ENCODE measurements at places on chromosomes 2 and 18. TPM values are rescaled to one million over a fixed set of nuclear protein-coding genes. Genes with fewer than 3 reads are reported as not detected.
A peak's percentile ranks its signal among the peaks of the same experiment; 100 is the strongest.

KCNE4 gene
- total RNA-seq: 6.7 TPM

- DNase-seq: no peak
These were observed 15.3 kb downstream of the NMUR1 start for GRCh38 chr2:231514951-231515297.

DNA sequence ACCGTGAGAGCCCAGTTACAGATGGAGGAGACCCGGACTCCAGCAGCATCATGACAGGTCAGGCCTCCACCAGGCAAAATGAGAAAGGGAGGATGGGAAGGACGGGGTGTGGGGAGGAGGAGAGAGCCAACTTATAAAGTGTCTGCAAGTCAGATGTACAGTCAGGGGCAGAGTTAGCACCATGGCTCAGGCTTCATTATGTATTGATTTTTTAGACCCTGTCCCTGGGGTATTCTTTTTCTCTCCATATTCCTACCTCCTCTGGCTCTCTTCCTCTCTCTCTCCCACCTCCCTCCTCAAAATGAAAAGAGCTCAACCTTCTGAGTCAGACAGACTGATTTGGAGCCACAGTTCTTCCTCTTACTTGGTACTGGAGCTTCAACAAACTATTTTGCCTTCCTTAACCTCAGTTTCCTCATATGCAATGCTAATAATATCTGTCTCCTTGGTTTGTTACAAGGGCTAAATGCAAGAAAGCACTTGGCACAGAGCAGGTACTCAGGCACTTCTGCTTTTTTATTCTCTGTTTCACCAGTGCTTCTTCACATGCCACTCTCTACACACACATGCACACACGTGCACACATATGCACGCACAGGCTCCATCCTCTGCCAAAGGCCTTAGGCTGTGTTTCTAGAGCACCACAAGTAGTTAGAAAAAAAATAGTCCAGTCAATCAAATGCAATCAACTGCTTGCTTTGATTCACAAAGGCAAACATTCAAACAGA, 92.3 kb upstream of the PKDCC start:
- no peak for DNase-seq

CNGA3 gene
- 0.51 TPM for total RNA-seq

GRCh38 chr2:62231541-62231940, 35.6 kb downstream of the B3GNT2 start:
- DNase-seq: peak; percentile 56

SANBR gene
- total RNA-seq: 15.2 TPM

UGT1A3 gene
- 0.51 TPM for total RNA-seq

DNA sequence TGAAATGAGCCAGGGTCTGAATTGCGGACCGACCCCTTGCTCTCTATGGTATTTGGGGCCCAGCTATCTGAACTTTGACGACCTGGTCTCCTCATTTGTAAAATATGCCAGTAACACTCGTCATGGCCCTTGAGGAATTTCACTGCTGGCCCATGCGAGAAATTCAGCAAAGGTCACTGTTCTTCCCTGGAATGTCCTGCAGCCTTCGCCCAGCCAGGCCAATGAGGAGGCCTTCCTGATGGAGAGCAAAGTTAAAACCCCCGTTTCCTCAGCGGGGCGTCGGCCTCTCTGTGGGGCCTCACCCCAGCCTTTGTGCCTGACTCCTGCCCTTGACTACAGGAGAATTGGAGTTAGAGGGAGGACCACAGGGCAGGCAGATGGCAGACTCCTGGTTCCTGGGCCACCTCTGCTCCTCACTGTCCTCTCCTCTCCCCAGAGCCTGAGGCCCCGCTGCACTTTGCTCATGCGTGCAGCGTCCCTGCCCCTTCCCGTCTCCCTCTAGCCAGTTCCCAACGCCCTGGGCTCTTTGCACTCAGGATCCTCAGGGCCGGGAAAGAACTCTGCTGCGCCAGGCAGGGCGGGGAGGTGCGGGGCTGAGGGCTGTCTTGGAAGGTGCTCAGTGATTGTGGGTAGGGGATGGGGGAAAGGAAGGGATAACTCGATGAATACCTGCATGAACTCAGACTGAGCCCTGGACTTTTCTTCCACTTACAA, 257.0 kb upstream of the RAB6C start:
- no peak for DNase-seq

DCDC2C gene
- not detected for total RNA-seq

DNA sequence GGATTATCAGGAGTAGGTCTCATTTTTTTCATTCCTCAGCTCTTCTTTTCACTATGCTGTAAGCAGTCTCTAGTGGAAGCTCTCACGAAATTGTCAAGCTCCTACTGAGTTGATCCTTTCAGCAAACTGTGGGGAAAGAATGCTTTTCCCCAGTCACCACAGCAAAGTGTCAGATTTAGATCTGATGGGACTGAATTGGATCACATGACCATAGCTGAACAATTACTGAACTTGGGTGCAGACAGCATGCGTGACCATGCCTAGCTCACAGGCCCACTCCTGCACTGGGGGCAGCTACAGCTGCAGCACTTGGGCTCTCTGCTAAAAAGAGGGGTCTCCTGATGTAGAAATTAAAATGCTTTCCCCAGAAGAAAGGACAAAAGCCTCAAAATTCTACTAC, 3.1 kb downstream of the ARHGAP15 start:
- no peak for DNase-seq

SLC9A4 gene
- 0.10 TPM for total RNA-seq

DLGAP1 gene
- 4.4 TPM for total RNA-seq

SPDYA gene
- 4.2 TPM for total RNA-seq

DNA sequence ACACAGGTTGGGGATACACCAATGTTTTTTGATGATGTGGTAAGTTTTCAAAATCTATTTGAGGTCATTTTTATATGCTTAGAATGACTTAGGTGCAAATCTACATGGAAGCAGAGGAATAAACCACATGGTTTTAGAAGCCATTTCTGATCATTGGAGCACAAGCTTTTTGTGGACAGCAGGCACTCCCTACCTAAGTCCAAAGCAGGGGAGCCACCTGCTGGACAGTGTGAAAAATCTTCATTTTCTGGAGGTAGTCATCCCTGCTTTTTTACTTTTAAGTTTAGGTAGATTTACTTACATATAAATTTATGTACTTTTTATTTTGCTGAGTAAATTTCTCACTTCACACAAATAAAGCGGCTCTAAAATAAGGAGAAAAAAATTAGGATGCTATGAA, 323.2 kb downstream of the PLCL1 start:
- DNase-seq: peak; percentile 76

GRCh38 chr2:32284321-32284720, 6.6 kb downstream of the YIPF4 start:
- no peak for DNase-seq

TMEM247 gene
- not detected for total RNA-seq

- DNase-seq: peak; percentile 6
These were observed 8.3 kb downstream of the ALPP start for GRCh38 chr2:232386740-232387450.

Data from tongue (tissue), 3 donors.